Caki2 (cell line): ENCODE measurements at places on chromosomes 2 and 18. TPM values are rescaled to one million over a fixed set of nuclear protein-coding genes. Genes with fewer than 3 reads are reported as not detected.
A peak's percentile ranks its signal among the peaks of the same experiment; 100 is the strongest.

- no peak for DNase-seq
Measured at GRCh38 chr2:142422041-142422440, 291.2 kb upstream of the LRP1B start.

DNA sequence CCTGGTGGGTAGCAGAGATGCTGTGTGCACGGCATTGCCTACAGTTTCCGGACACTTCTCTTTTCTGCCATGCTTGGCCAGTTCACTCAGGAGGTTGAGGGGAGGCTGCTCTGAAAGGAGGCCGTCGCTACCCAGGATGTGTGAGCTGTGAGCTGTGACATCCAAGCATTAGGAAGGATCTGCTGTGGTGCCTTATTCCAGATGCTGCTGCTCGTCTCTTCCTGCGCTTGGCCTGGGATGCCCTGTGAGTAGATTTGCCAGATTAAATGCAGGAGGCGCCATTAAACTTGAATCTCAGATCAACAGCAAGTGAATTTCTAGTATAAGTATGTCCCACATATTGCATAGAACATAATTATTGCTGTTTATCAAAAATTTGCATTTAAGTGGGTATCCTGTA is 124.2 kb upstream of the SIX3 start:
- no peak for DNase-seq

- no peak for DNase-seq
Measured at GRCh38 chr2:86107031-86107430, 996 bp downstream of the PTCD3 start.

GRCh38 chr2:52810460-52810859 is 957.1 kb upstream of the CHAC2 start:
- peak; percentile 23 for DNase-seq

GRCh38 chr2:173248381-173248780 is 106.3 kb upstream of the CDCA7 start:
- DNase-seq, result no peak

DNA sequence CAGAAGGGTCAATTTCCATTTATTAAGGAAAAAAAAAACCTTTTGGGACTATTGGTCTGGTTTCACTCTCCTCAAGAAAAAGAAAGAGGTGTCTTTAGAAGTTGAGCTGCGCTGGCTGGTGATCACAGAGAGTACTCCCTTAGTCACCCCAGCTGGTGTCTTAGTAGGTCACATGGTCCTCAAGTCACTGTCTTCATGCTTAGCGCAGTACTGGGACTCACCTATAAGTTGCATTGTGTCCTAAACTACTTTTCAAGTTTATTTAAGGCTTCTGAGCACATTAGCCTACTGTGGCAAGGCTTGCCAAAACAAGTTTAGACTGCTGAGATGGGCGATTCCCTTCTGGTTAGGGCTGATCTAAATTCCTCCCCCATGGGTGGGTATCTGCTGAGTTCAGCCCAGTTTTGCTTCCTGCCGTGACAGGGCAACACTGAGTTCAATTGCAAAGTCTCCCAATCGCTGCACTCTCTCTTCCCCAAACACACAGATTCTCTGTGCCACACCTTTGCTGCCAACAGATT is 824.9 kb upstream of the CRIM1 start:
- DNase-seq, result no peak

- DNase-seq, result no peak
Measured at GRCh38 chr2:106642679-106643078, 155.5 kb downstream of the CD8B2 start.

TMEM178A gene
- 0.24 TPM in 1 of 2 replicates, not detected in the other for total RNA-seq

SERPINB10 gene
- total RNA-seq, result not detected in 2 replicates

DCDC2C gene
- total RNA-seq, result not detected in 2 replicates

GPN1 gene
- 47.2 and 58.4 TPM in 2 replicates for total RNA-seq

LDLRAD4 gene
- total RNA-seq, result 0.44 TPM in 1 of 2 replicates, not detected in the other

FBXO48 gene
- total RNA-seq, result 0.44 and 0.52 TPM in 2 replicates

CHRNG gene
- total RNA-seq, result not detected in 2 replicates
